ENCODE measurements at places on chromosomes 2 and 18.

- no peak for DNase-seq
Measured at GRCh38 chr2:207067473-207067872, 98.3 kb downstream of the KLF7 start.

- DNase-seq, result no peak
Measured at GRCh38 chr18:6570581-6571238, 156.0 kb upstream of the L3MBTL4 start.

DNA sequence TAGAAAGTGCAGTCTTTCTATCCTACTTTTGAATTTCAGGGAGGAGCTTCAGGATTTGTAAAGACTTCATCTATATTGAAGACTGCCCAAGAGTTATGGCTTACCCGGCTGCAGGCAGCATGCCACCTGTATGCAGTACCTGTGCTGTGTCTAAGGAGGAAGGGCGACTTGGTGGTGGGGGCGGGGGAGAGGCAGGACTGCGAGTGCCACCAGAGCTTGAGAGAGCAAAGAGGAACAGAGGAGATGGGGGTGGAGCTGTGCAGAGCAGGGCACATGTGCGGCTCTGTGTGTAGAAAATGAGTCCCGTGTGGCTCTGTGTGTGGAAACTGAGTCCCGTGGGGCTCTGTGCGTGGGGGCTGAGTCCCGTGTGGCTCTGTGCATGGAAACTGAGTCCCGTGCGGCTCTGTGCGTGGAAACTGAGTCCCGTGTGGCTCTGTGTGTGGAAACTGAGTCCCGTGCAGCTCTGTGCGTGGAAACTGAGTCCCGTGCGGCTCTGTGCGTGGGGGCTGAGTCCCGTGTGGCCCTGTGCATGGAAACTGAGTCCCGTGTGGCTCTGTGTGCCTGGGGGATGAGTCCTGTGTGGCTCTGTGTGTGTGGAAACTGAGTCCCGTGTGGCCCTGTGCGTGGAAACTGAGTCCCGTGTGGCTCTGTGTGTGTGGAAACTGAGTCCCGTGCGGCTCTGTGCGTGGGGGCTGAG, 43.2 kb downstream of the LDLRAD4 start:
- DNase-seq, result no peak

DNA sequence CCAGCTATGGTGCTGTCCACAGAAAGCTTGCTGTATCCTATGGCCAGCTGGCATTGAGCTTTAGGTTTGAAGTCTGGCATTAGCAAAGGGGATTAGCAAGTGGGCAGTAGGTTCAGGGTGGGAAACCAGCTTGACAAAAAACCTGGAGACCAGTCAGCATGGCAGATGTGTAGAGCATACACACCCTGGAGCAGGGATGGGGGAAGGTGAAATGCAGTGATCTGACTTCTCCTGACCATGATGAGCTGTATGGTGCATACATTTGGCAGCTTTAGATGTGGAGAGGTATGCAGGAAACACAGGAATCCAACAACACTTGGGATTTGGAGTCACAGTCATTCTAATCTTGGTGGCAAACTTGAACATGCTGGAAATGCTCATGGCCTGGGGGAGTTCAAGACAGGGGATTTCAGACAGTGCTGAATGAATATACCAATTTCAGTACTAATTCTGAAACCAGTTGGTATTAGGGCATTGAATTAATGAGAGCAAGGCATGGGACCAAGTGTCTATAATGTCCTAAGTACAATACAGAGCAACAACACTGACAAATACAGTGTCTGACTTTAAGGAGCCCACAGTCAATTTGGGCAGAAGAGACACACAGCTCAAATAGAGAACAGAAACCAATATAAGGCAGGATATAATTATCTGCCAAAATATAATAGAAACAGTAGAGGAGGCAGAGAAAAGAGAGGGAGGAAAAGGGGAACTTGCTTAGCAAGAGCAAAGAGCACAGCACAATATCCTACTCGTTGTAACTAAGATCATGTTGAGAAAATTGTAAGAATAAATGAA, 11.8 kb downstream of the ARHGAP15 start:
- DNase-seq, result no peak

DNA sequence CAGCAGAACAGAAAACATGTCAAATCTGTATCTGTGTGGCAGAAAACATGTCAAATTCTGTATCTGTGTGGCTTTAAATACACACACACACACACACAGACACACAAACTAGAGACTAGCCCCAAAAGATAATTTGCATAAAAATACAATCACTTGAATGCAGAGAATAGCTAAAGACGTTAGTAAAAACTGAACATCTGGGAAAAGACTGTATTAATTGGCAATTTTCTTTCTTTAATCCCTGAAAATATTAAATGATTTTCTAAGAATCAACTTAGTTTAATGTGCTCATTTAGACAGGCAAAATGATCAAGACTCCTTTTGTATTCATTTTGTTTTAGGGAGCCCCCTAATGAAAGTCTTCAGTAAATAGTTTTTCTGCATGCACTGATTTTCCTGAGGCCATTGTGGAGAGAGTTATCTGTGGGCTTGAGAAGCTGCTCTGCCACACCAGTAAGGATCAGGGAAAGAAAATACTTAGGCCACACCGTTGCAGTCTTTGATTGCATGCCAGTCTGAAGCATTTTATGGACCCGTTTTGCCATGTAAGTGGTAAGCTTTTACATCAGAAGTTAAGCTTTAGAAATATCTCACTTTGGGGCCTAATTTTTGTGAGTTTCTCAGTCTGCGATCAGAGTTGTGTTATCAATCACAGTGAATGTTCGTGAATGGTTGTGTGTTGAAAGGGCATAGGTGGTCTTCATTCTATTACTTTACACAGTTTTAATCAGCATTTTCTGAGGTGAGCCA, 2.2 kb downstream of the SPATS2L start:
- no peak for DNase-seq

- DNase-seq, result no peak
Measured at GRCh38 chr18:5984245-5984644, 88.9 kb upstream of the TMEM200C start.

- DNase-seq, result no peak
Measured at GRCh38 chr2:27667446-27667845, 3.8 kb downstream of the SLC4A1AP start.

DNA sequence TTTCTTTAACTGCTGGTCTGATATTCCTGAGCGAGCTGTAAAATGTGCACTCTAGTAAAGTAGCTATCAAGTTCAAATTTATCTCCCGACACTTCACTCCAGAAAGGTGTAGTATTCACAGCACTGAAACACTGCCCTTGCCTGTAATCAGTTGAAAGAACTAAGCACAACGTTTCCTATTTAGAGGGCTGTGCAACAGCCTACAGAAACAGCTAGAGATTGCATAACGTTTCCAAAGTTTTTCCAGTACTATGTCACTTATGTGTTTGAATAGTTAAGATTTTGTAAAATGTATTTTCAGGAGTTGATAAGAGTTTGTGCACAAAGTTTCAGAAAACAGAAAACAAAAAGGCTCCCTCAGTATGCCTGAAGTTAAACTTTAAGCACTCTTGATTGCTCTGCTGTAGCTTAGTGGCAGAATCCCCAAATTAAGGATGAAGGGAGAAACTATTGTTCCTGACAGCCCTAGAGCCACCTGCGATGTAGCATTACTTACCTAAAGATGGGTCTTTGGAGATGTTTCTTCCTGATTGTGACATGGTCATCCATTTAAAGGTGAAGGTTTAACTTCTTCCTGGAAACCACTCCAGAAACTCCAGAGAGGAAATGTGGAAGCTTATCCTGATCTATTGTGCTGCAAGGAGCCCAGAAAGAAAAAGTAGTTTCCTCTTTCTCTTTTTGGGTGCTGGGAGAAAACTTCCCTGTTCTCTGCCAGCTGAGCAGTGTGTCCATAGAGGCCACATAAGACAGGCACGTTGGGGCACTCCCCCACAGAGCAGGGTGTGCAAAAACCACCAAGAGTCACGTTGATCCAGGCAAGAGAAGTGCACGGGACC, 536 bp downstream of the PDE1A start:
- no peak for DNase-seq
